ENCODE measurements at places on chromosomes 5 and 9.

DNA sequence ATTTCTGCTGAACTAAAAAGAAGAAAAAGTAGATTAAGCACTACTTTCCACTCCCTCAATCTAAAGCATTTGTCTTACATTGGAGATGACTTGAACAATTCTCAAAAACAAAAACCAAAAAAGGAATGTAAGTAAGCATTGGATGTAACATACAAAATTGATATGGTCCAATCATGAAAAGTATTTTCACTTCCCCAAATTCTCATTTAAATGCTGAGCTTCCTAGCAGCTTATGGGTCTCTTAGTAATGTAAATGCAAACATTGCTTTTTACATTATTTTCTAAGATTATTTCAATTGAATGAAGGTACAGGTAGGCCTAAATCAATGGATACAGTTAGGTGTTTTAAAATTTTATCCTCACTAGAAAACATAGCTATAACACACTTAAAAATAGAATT is 20.0 kb downstream of the ANKH start:
- no peak for DNase-seq

DNA sequence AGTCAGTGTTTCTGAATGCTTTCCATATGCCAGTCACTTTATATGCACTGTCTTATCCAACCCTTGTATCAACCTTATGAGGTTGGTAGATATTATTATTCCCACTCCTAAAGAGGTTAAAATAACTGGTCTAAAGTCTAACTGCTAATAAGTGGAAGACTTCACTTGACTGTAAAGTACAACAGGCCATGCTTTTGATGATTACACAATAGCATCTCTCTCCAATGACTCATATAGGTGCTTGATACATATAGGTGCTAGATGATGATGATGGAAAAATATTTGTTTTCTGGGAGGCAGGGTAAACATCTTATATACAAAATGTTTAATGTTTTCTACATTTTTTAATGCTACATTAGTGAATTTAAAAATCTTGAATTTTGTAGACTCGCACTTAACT is 75.9 kb upstream of the NR3C1 start:
- no peak for DNase-seq

DNA sequence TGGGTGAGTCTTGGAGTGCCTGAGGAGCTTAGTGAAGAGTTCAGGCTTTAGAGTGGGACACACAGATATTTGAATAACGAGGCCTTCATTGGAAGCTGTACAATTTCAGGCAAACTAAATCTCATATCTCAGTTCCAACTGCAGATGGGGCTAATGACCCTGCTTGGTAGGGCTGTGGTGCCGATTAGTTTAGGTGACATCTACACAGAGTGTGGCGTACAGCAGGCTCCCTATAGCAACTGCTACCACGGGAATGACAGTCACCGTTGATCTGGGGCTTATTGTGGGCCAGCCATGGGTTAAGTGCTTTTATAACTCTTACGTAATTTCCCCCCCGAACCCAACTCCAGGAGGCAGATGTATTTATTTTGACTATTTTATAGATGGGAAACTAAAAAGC is 70.8 kb downstream of the FAT2 start:
- DNase-seq: no peak

DNA sequence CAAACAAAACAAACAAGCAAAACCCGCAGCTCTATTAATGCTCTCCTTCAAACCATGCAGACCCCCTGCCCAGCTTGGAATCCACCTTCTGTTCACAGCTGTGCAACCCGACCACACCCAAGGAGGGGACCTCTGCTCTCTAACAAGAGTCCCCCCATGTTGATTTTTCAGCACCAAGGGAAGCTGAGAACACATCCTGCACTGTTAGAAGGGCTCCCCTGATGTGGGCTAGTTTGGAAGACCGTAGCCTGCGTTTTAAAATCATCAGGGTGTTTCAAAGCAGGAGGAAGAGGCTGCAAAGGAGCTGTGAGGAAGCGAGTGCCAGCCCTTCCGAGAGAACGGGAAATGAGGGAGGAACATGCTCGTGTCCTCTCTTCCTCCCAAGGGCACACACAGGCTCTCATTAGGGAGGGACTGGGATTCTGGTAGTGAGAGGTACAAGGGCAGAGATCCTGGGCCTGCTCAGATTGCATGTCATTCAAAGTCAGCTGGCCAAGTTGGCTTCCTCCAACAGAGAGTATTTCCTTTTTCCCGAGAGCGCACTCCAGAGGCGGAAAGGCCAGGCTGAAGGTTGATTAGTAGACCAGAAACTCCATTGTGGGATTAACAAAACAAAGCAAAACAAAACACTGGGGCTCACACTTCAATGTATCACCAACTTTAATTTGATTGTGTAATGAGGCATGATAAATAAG is 185.9 kb downstream of the SEMA6A start:
- DNase-seq: no peak

- no peak for DNase-seq
These were observed 805.7 kb upstream of the SEMA6A start for GRCh38 chr5:117380316-117380715.

- DNase-seq: no peak
These were observed 437 bp upstream of the TRIM41 start for GRCh38 chr5:181222630-181223057.

DNA sequence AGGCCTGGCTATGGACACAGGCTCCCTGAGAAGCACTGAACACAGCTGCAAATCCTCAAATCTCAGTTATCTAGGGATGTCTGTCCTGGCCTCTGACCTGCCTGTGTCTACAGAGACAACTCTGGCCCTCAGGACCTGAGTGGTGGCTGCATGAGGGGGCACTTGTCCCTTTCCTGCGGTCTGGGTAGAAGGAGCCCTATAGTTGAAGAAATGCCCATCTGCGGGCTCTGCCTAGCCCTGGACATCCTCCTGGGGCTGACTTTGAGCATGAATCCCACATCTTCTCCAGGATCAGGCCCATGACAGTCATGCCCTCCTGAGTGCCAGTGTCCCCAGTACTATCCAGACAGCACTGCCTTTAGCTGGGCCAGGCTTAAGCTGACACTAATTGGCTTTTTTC is 10.0 kb downstream of the DNAJB5 start:
- DNase-seq: no peak

DNA sequence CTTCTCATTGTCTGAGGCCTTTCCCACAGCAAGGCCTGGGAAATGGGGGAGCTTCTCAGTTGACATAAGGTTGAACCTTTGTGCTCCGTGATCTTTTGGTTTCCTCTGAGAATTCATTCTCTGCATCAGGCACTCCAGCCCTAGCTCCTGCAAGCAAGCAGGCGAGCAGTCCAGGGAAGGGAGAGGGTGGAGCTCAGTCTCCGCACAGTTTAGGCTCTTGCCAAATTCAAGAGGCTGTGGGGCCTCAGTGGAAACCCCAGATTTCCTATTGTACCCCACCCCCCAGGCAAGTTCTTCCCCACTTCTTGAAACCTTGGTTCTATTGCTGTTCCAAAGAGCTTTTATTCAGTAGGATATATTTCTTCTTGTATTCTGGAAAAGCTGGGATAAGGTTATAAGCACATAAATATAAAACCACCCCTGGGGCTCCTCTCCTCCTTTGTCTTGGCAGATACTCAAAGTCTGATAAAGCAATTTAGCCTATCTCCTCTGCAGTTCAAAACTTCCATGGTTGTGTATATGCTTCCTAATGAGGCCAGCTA is 147.2 kb downstream of the PDZD2 start:
- DNase-seq: no peak

- no peak for DNase-seq
These were observed 138.0 kb downstream of the GAPVD1 start for GRCh38 chr9:125399666-125400065.

DNA sequence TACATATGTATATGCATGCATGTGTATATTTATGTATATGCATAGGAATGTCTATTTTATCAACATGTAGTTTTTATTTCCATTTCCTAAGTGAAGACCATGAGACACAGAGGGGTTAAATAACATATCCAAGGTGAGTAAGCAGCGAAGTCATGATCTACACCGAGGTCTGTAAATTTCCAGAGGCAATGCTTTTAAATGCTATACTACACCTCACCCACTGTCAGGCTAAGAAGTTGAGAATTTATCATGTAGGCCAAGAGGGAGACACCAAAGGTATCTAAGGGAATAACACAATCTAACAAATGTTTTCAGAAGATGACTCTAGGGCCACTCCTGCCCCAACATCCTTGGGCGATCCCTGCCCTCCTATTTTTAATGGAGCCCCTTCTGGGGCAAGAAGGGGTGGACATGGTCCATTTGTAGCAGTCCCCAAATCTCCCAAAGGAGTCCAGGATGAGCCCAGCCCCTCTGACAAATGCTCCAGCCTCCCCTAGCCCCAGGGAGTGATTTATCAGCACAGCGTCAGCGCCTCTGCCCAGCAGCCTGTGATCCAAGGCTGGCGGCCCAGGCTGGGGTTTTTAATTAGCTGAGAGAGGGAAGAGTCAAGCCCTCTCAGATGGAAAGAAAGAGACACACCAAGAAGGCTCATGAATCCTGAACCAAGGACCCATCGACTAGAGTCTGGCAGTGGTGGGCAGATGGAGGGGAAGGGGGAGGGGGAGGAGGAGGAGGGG is 339.9 kb downstream of the ASTN2 start:
- no peak for DNase-seq

GRCh38 chr5:83636156-83636555 is 84.5 kb downstream of the HAPLN1 start:
- no peak for DNase-seq

- no peak for DNase-seq
These were observed 90.1 kb downstream of the MPDZ start for GRCh38 chr9:13189362-13189761.

DNA sequence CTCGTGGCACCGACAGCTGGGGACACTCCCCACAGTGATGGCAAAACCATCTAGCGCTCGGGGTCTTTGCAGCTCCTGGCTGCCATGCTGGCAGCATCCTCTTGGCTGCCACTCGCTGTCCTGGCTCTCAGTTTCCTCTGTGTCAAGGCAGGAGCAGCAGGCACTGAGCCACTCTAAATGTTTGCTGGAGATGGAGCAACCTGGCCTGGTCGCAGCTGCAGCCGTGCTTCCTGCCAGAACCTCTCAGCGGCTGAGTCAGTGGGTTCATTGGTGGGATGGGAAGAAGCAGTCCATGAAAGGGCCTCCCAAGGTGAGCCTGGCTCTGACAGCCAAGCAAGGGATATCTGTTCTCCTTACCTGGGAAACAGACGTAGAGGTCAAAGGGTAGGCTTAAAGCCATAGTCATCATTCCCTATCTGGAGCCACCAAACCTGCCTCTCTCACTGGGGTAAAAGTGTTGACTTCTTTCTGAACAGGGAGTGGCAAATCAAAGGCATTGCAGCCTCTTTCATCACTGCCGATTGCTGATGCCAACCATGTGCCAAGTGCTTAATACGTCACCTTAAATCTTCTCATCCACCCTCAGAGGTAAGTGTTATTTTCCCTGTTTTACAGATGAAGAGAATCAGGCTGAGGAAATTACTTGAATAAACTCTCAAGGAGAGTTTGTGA is 304.8 kb upstream of the ZNF462 start:
- no peak for DNase-seq

- DNase-seq: no peak
These were observed 101.3 kb downstream of the CNTLN start for GRCh38 chr9:17236147-17236546.

GRCh38 chr5:107592515-107592914 is 78.2 kb downstream of the EFNA5 start:
- no peak for DNase-seq

DNA sequence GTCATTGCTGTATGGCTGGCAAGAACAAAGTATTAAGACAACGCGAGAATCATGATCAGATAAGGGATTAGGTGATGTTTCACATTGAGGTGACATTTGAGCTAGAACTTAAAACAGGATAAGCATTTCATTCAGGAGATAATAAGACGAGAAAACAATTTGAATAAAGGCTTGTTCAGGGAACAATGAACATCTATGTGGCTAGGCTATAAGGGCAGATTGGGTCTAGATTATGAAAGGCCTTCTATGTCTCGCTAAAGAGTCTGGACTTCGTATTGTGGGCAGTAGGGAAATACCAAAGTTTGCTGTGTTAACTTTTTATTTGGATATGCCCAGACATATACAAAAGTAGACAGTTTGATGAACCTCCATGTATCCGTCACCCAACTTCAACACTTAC is 6.9 kb downstream of the MRPL22 start:
- DNase-seq: no peak

GRCh38 chr5:124310453-124310852 is 436.0 kb downstream of the ZNF608 start:
- no peak for DNase-seq

GRCh38 chr5:123155446-123155960 is 66.5 kb downstream of the PRDM6 start:
- no peak for DNase-seq

- no peak for DNase-seq
These were observed 4.8 kb downstream of the DNAH5 start for GRCh38 chr5:13939638-13940037.

DNA sequence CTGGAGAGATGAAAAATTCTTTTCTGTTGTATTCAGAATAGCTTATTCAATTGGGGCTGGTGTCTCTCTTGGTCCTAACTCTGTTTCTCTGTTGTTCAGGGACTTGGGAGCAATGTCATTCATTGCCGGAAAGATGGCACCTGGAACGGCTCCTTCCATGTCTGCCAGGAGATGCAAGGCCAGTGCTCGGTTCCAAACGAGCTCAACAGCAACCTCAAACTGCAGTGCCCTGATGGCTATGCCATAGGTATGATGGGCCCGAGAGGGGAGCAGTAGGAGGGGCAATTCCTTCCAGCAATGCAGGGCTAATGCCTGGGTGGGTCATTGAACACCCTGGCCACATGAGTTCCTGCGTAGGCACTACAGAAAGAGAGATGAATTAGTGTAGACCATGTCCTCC is 208.9 kb downstream of the PAPPA start:
- no peak for DNase-seq

- DNase-seq: no peak
These were observed 9.0 kb downstream of the FCN1 start for GRCh38 chr9:134908524-134909309.

DNA sequence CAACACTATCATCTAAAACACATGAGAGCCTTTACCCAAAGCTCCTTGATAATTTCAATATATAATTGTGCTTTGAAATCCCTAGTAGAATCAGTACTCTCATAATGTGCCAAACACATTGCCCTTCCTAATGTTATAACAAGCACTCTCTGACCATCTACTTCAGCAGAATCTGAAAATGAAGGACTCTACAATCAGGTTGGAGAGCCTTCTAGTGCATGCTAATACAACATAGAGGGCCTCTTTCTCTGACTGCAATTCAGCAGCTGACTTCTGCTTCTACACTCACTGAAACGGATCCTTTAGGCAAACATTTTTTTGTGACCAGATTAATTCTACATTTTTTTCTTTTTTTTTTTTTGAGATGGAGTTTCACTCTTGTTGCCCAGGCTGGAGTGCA is 155.6 kb downstream of the EPB41L4A start:
- no peak for DNase-seq

GRCh38 chr9:106177216-106177615 is 482.9 kb downstream of the TMEM38B start:
- DNase-seq: no peak

GRCh38 chr9:77926371-77926878 is 105.2 kb downstream of the GNAQ start:
- no peak for DNase-seq

DNA sequence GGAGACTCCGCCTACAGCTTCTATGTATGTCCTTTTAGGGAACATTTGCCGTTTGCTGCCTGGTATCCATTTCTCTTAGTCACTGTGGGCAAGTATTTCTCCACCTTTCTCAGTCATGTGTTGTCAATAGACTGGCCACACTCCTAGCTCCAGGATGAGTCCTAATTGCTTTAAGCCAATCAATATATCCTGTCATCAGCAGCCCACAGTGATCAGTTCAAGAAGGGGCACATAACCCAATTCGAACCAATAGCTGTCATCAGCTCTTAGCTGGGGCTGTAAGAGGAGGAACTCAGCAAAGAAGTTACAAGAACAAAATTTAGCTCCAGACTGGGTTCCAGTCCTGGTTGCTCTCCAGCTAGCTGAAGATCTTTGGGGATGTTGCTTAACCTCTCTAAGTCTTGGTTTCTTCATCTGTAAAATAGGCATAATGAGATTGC is 70.7 kb upstream of the MAN2A1 start:
- DNase-seq: no peak

Measured in stimulated activated naive CD8-positive, alpha-beta T cell treated with anti-CD3 and anti-CD28 coated beads, Interleukin-15, amount 100 ng/mL, for 72 hours (primary cell).